ENCODE measurements at places on chromosomes 3 and 15. TPM values are rescaled to one million over a fixed set of nuclear protein-coding genes. Genes with fewer than 3 reads are reported as not detected.

DNA sequence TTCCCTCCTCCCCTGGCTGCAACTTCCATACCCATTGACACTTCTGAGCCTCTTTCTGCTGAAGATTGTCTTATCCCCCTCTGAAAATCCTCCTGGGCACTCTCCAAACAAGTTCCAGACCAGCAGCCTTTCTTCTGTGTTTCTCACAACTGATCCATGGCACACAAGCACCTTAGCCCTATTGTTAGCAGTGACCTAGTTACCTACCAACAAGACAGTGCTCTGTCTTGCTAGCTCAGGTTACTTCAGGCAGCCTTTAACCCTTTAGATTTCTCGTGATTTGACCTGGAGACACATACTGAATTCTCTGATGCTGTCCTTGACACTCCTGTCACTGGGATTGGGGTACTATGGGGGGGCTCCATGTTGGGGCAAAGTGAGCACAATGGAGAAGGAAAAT is 82.1 kb downstream of the GTF2E1 start:
- no peak for DNase-seq

GRCh38 chr3:187507905-187508304 is 139.7 kb downstream of the RTP4 start:
- no peak for DNase-seq

DNA sequence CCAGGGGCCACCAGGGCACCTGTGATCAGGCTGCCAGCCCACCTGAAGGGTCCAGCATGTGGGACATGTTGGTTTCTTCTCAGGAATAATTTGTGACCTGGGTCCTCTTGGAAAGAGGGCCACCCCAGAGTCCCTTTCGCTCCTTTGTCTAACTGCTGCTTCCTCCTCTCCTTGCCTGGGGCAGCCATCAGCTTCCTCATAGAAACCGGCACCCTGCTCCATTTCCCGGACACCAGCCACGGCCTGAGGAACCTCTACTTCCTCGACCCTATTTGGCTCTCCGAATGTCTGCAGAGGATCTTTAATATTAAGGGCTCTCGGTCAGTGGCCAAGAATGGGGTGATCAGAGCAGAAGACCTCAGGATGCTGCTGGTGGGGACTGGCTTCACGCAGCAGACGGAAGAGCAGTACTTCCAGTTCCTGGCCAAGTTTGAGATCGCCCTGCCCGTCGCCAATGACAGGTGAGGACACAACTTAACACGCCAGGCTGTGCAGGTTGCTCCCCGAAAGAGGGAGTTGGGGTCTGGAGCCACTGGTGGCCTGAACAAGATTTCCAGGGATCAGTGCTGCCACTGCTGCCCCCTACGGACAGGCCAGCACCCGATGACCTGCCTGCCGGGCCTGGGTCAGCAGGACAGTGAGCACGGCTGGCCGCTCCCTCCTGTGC is 109.7 kb downstream of the LRRK1 start:
- no peak for DNase-seq

The CTDSPL gene
- total RNA-seq = 26.9 TPM

- DNase-seq = no peak
Measured at GRCh38 chr3:183486472-183486871, 58.1 kb upstream of the MCF2L2 start.

- no peak for DNase-seq
Measured at GRCh38 chr3:87798567-87798947, 260.2 kb downstream of the CGGBP1 start.

GRCh38 chr15:87764461-87765240 is 491.9 kb downstream of the NTRK3 start:
- DNase-seq = no peak

The SLC12A1 gene
- not detected for total RNA-seq

- DNase-seq = no peak
Measured at GRCh38 chr15:47691882-47692281, 25.4 kb upstream of the SEMA6D start.

Data from glomerular endothelial cell (primary cell).